Lung microvascular endothelial cell (primary cell): ENCODE measurements at places on chromosomes 7 and 10. TPM values are rescaled to one million over a fixed set of nuclear protein-coding genes. Genes with fewer than 3 reads are reported as not detected.

DNA sequence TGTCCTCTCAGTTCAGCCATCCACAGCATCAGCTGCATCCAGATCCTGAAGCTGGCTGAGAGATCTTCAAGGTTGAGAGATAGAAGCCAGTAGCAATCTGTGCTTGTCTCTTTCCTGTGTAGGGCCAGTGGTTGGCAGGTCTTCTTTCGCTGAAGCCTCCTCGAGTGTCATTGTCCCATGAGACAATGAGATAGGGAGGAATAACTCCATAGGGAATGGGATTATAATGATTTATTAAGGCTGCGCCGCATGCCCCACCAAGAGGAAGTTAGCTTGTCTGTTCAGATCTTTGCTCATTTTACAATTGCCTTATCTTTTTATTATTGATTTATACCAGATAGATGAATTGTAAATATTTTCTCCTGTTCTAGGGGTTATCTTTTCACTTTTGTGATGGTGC is 61.5 kb downstream of the MCMBP start:
- DNase-seq: no peak

DNA sequence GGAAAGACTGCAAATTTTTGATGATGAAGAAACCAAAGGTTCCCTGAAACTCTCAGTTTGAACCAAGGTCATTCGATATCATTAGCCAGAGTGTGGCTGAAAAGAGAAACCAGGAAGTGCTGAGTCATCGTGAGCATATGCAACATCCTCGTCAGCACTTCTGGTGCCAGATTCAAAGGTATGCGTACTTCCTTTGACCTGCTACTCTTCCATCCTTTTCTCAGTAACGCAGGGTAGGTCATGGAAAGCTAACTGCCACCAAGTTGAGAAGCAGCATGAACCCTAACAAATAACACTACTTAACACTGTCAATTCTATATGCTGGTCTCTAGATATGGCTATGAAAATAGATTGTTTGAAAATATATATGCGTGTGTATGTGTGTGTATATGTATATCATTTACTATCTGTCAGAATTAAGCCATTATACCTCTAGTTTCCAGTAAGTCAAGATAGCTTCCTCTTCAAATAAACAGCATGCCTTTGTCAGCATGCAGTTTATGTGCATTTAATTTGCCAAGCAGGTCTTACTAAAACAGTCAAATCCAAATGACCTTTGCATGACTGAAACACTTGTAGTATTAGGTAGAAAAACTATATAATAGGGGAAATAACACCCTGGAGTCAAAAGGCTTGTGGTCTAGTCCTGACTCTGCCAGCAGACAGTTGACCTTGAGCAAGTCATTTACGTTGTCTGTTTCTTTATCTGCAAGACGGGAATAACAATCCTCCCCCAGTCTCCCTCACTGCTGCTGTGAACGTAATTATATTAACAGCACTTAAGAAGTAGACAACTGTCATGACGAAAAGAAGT is 26.4 kb downstream of the CDK6 start:
- peak; percentile 98 for DNase-seq

- DNase-seq: no peak
Measured at GRCh38 chr7:154879629-154880028, 123.3 kb downstream of the PAXIP1 start.

GRCh38 chr7:105792488-105793370 is 83.7 kb downstream of the ATXN7L1 start:
- DNase-seq: no peak

DNA sequence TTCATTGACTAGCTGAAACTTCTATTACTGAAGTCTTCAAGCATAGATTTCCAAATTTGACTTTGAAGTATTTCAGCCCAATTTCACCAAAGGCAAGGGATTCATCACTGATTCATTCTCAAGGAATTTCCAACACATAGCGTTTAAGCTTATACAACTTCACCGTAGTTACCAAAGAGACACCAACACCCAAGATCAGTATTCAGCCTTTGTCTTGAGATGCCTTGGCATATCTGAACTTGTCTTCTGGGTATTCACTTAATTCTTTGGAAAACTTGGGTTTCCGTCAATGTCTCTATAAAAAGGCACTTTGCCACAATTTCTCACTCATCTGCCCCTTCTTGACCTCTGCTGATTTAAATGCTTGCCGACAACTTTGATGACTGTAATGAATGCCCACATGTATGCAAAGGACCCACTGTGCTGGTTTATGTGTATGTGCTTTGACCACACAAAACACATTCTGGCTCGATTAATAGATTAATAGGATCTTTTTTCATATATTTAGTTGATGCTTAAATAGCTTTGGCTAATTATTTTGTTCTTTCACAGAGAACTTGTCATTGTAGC is 49.6 kb downstream of the TES start:
- DNase-seq: peak; percentile 74

The PRSS37 gene
- not detected in 2 replicates for total RNA-seq

The PLCE1 gene
- total RNA-seq: 0.44 and 2.8 TPM in 2 replicates

The TEX47 gene
- total RNA-seq: not detected in 2 replicates
